ENCODE measurements at places on chromosomes 7 and 10. TPM values are rescaled to one million over a fixed set of nuclear protein-coding genes. Genes with fewer than 3 reads are reported as not detected.

DNA sequence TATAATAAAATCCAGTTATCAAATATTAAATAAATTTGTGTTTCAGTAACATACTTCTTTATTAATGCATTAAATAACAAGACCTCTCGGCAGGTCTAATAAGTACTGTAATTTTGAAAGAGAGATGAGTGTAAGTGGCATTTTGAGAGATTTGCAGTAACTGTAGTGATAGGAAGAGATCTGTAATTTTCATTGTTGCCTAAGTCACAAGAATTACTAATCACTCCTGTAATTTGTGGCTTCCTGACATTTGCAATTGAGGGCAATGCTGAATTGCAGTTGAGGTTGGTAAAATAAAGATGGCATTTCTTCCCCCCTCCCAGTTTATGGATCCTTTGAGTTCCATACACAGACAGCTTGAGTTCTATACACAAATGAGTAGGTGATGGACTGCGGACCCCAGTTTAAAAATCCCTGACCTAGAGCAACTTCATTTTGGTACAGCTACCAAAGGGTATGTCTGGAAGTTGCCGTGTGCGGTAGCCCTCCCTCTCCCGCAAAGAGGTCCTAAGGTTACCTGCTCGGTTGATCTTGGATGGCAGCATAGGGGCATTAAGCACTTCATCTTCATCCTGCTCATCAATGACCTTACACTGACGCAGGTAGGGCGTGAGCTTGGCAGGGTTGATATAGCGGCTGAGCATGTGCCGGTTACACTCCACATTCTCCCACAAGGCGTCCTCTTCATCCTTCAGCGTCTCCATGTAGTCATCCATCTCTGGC is 96.4 kb downstream of the CARD11 start:
- no peak for ATAC-seq

GRCh38 chr7:65381742-65382141 is 8.1 kb downstream of the ZNF92 start:
- ATAC-seq = no peak

DNA sequence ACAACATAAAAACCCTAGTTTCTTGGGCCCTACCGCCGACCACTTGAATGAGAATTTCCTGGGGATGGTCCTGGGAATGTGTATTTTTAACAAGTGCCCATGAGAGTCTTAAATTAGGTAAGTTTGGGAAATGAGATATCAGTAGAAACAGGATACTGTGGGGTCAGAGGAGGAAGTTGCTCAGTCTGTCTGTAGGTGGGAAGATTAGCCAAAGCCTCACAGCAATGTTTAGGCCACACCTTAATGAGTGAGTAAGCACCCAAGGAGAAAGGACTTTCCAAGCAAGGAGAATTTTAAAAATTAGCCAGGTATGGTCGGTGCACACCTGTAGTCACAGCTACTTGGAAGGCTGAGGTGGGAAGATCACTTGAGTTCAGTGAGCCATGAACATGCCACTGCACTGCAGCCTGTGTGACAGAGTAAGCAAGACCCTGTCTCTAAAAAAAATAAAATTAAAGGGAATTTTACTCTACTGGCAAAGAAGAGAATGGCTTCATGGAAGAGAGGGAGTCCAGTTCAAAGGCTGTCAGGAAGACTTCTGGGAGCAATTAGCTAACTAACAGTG is 31.9 kb downstream of the PAPSS2 start:
- ATAC-seq = peak; percentile 84

DNA sequence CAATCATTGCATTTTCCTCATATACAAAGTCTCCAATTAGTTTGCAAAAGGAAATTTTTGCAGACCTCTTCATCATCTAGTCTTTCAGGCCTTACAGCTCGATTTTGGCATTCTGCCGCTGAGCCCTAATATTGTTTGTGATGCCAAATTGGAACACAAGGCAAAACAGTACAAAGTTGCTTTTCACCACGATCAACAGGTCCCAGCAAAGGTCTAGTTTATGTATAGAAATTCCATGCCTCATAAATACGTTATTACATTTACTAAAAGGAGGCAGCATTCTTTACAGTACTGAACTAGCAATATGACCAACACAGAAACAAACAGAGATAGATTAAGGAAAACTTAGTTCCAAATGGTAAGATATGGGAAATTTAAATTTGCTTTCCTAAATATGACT is 7.0 kb upstream of the DNAJC1 start:
- ATAC-seq = no peak

Gene DGKB
- total RNA-seq = 0.08 TPM

DNA sequence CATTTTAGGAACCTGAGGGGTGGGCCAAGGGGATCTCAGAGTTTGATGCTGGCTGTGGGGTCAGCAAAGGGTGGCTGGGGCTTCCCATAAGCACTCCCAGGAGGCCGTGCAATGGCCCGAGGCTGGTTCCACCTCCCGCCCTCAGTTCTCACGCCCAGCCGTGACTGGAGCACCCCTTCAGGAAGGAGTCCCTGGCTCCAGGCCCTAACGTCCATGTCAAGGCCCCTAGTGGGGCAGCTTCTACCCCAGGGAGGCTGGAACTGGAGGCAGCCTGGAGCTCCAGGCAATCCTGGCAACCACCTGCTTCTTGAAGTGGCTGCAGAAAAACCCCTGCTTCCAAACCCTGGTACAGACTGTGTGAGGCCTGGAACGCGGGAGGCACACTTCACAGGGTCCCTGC is 165.5 kb downstream of the DIP2C start:
- no peak for ATAC-seq

GRCh38 chr7:28178599-28178998 is 2.0 kb downstream of the JAZF1 start:
- ATAC-seq = no peak

- ATAC-seq = no peak
These were observed 37.2 kb downstream of the FRMD4A start for GRCh38 chr10:14293526-14293925.

DNA sequence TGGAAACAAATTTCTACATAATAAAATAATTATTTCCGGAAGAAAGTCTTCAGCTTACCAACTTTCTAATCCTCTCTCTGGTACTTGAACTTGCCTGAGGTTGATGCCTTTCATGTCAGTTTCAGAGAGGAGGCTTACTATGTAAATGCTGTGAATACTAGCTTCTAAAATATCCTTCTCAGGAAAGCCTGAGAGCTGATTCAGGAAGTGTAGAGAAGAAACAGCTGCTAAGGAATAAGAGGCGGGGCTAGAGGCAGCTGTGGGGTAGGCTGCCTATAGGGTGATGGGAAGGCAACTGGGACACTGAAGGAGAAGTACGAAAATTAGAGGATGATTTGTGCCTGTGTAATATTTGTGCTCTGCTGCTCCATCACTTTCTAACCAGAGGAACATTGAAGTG is 69.3 kb downstream of the AVL9 start:
- no peak for ATAC-seq

GRCh38 chr10:86321568-86321967 is 45.0 kb downstream of the GRID1 start:
- no peak for ATAC-seq

GRCh38 chr10:9193120-9193519 is 1138.6 kb downstream of the GATA3 start:
- no peak for ATAC-seq

Gene GSDME
- total RNA-seq = 8.3 TPM

- ATAC-seq = no peak
These were observed 257.5 kb downstream of the IPMK start for GRCh38 chr10:58010073-58010702.

Gene SKIDA1
- 0.44 TPM for total RNA-seq

Gene IKZF1
- total RNA-seq = 2.1 TPM

DNA sequence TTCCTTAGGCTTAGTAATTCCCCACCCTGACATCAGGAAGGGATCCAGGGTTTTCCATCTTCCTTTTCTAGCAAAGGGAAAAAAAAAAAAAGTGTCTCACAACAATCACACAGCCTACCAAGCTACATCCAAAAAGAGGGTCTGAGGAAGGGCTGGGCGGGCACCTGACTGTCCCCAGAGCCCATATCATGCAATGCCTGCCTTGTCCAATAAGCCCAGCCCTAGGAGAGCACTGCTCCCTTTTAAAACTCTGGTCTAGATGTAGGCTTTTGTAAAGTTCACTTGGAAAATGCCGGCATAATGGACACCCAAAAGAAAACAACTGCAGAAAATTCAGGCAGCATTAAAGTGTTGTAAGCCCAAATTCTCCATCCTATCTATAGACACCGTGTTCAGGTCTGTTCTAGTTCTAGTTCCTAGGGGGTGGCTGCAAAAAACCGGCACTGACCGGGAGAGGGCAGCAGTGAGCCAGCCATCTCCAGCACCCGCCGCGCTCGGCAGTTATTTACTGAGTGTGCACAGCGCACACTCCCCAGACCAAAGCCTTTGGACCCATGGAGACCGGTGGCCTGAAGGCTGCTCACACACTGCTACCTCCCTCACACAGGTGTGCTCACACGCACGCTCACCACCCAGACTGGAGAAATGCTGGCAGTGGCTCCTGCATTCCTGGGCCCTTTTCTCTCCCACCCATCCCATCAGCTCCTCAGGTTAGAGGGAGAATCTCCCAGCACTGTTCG is 48.7 kb downstream of the PODXL start:
- ATAC-seq = peak; percentile 82

Gene TCF7L2
- total RNA-seq = 10.8 TPM

- no peak for ATAC-seq
These were observed 258.0 kb downstream of the TRIL start for GRCh38 chr7:28700096-28700495.

GRCh38 chr10:43959364-43960134 is 310.9 kb upstream of the ZNF32 start:
- ATAC-seq = no peak

Gene ACTR3C
- 6.1 TPM for total RNA-seq

Gene PIK3CG
- 0.56 TPM for total RNA-seq

DNA sequence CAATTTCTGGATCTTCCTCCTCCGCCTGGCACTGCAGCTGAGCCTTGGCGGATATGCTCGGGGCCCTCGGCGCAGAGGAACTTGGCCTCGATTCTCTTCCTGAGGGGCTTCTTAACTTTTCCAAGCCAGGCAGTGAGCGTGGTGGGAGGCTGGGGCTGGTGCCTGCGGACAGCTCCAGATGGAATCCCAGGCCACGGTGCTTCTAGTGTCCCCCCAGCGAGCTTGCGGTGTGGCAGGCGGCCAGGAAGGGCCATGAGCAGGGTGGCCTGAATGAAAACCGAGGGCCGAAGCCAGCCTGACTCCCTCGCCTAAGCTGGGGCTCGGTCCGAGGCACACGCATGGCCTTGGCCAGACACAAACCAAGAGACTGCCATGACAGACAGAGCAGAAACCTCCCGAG is 31.3 kb downstream of the RCC1L start:
- no peak for ATAC-seq

Gene KCNMA1
- 5.4 TPM for total RNA-seq

DNA sequence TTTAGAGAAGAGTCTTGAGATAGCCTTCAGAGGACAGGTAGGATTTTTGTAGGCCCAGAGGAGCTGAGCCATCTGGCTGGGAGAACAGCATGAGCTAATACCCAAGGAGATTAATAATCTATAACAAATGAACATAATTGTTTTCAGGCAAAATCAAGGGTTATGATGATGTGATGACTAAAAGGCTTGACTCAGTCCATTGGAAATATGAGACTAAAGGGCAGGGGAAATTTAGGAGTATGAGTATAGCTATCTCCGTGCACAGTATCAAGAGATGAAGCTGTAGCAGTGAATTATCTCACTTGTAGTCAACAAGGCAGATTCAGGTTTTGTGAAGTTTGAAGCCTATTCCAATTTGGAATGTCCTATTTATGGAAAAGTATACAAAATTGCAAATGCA is 40.1 kb downstream of the CSTF2T start:
- ATAC-seq = no peak

Gene CYP2E1
- 10.6 TPM for total RNA-seq

DNA sequence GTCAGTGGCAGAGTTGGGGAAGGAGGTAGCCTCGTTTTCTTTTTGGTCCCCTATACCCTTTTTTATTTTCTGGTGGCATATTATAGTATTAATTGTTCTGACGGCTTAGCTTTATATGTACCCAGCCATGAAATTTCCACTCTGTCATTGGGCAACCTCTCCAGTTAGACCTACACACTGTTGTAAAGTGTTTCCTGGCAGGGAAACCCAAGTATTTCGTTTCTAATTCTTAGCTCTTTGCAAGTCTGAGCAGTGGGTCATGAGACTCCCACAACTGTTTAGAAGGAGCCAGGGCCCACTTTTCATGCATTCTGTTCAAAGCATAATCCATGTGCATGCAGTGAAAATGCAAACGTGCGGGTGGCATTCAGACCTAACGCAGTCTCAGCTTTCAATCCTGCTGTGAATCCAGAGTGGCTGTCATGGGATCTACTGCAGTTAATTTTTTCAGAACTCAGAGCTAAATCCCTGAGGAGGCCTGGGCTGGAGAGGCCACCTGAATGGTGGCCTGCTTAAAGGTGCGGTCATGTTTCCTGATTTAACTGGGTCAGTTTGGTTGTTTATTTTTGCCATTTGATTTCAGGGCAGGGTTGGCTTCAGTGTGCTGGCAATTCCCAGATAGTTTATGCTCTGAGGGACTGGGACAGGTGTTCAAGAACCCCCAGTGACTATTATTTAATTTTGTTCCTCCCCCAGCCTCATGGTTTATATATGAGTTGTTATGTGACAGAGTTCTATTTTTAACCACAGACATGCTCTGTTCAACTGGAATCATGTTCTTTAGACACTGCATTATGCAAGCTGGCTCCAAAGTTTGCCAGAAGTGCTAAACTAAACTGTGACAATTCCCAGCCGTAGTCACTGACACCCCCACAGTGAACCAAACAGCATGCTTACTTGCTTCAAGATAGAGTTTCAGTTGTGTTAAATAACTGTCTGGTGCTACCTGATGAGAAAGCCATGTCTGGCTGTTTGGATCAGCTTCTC is 27.4 kb upstream of the SYPL1 start:
- no peak for ATAC-seq

DNA sequence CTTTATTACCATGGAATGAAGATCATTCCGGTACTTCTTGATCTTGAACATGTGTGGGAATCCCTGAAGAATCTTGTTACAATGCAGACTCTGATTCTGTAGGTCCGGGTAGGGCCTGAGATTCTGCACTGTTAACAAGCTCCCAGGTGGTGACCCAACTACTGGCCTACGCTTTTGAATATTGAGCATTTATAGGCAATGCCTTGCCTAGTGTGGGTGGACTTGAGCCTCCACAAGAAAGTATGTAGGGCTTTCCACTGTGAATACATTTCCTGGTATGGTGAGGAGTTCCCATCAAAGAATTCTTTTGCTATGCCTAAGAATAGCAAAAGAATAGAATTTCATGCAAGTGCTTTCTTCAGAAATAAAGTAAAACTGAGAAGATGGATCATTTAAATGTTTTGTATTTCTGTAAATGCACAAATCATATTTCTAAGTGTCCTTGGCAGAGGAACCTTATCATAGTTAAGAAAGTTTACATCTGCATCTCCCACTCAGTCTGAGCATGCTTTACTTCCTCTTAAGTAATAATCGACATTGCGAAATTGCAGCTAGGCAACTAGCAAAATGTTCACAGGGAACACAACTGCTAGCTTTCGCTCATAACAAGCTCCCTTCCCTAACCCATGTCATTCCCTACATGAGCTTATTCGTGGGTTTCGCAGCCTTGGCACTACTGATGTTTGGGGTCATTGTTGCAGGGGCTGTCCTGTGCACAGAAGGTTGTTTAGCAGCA is 71.4 kb downstream of the AHR start:
- ATAC-seq = peak; percentile 77

- no peak for ATAC-seq
These were observed 1.8 kb upstream of the INTS1 start for GRCh38 chr7:1505731-1506550.

Data from esophagus mucosa (tissue), 1 donor.